Ureter (tissue), 1 donor: ENCODE measurements at places on chromosomes 12 and 14. TPM values are rescaled to one million over a fixed set of nuclear protein-coding genes. Genes with fewer than 3 reads are reported as not detected.
A peak's percentile ranks its signal among the peaks of the same experiment; 100 is the strongest.

DNA sequence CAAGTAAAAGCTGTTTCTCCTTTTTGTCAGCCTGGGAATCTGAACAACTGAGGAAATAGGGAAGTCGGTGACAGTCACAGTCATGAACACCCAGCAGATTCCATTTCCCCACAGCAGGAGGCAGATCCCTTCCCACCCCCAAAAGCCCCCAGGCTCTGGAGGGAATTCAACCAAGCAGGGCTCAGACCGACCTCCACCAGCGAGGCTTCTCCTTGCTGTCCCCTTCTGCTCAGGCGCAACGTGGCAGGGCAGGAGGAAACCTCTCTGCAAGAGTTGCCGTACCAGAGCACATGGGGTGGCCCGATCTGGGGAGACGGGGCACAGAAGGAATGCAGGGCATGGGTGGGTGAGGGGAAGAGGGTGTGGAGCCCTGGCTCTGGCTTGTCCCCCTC lies 319 bp downstream of the GALNT6 start:
- DNase-seq = no peak

- DNase-seq = no peak
These were observed 165.2 kb downstream of the BTG1 start for GRCh38 chr12:91980389-91980821.

GRCh38 chr12:30696103-30696408 lies 387 bp upstream of the IPO8 start:
- DNase-seq = no peak

- DNase-seq = no peak
These were observed 75.3 kb downstream of the TMCC3 start for GRCh38 chr12:94575024-94575423.

DNA sequence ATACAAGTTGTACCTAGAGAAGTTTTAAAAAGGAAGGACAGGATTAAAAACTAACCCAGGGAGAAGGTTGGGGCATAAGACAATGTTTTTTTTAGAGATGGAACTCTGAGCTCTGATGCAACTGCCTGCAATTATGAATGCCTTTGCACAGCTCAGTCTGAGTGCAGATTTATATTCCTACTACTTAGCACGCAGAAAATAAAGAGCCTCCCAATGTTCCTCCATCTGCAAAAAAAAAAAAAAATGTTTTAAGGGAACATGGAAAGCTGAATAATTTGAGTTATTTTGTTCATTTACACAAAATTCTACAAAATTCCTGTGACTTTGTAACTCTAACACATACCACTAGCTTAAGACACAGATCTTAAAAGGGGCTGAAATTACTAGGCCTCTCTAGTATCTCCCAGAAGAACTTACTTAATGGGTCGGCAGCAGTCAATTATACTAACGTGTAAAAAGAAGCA lies 15.7 kb downstream of the CLIP1 start:
- DNase-seq = no peak

- DNase-seq = no peak
These were observed 21.1 kb upstream of the VWF start for GRCh38 chr12:6145564-6145963.

- DNase-seq = no peak
These were observed 107.4 kb upstream of the MED13L start for GRCh38 chr12:116384691-116385485.

DNA sequence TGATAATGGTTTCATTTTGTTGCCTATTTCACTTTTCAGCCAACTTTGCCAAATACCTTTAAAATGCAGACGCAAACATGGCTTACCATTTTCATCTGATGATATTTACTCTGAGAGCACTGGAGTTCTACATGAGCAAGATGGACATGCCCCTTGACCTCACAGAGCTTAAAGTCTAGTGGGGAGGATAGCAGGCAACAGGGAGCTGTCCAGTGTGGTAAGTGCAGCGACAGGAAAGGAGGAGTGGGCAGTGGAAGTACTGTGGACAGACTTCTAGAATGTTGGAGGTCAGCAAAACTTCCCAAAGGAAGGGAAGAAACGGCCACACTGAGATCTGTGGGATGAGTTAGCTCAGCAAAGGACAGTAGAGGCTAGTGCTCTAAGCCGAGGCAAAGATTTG lies 25.3 kb downstream of the LRIG3 start:
- DNase-seq = no peak

GRCh38 chr14:104085032-104085888 lies at the start of gene ASPG:
Gene ASPG, plus strand, starts transcription at chr14:104085700. Its CDS starts 71 bp downstream, at chr14:104085771.
- DNase-seq = peak; percentile 43

DNA sequence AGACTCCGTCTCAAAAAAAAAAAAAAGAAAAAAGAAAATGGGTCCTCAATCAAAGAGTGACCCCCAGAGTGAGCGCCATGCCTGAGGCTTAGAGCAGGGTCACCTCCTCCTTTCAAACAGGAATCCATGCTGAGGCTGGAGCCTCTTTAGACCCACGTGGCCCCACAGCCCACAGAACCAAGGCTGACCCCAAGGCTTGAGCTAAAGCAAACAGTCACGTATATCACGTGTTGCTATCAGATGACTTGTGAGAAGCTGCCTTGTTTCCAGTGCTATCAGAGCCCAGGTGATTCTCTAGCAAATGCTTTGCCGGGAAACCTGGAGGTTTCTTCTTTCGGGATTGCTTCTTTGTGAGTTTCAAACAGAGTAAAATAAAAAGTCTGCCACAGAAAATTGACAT lies 31.7 kb upstream of the DYNC1H1 start:
- no peak for DNase-seq

- DNase-seq = no peak
These were observed 3.1 kb upstream of the CDCA4 start for GRCh38 chr14:105023791-105024480.

Gene P3H3
- 27.9 TPM for total RNA-seq

Gene GPR135
- total RNA-seq = 6.5 TPM

Gene ANO2
- total RNA-seq = 4.2 TPM

Gene ADCK1
- total RNA-seq = 14.6 TPM
